Large intestine (tissue), 12 donors: ENCODE measurements at places on chromosomes 6 and 20. TPM values are rescaled to one million over a fixed set of nuclear protein-coding genes. Genes with fewer than 3 reads are reported as not detected.

The NCOA7 gene
- 78.7 TPM for polyA plus RNA-seq

DNA sequence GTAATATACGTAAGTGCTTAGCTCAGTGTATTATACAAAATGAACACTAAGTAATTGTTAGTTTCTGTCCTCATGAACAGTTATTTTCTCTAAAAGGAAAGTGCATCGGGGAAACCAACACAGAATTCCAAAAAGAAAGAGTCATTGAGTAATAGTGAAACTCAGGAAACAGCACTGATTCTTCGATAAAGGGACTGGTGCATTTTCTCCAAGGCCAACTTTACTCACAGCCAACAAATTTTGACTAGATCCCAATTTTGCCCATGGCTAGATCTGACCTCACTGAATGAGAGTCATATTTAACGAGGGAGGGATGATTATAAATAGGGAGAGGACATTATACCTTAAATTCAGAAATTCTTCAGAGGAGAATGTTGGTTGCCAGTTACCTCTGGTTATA lies 390.9 kb upstream of the NRSN1 start:
- DNase-seq = no peak

DNA sequence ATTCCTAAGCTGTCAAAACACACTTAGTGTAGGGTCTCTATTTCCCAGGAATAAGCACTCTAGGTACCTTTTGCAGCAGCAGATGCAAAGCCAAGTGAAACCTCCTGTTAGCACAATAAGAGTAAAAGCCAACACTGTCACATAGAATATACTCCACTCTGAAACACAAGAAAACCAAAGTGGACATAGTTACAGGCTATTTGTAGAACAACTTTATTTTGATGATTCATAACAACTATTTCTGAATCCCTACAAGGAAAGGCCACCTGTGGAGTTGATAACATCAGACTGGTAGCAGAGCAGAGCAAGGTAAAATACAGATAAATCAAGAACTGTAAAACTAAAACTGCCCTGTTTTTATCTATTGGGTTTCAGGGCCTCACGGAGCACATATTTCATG lies 59.7 kb downstream of the ALDH5A1 start:
- DNase-seq = no peak

DNA sequence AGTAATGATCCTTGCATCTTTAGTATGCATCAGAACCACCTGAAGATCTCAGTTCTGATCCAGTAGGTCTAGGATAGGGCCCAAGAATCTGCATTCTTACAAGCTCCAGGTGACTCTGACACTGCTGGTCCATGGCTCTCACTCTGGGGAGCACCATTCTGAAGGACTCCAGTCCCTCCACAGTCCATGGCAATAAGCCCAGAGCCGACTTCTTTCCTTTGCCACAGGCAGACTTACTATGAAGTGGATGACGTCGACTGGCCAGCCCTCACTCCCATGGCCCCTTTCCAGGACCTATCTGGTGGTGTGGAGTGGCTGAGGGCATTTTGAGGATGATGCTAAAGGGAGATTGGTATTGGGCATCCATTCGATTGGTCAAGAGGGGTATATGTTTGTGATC lies 21.8 kb upstream of the LY86 start:
- no peak for DNase-seq

- DNase-seq = no peak
Observed at GRCh38 chr6:167247814-167248595, 43.1 kb upstream of the UNC93A start.
